ENCODE measurements at places on chromosomes 11 and 22.

GRCh38 chr22:31569126-31569525 lies 72.8 kb downstream of the SFI1 start:
- no peak for DNase-seq

GRCh38 chr11:24949406-24949805 lies 452.6 kb downstream of the LUZP2 start:
- DNase-seq = no peak

DNA sequence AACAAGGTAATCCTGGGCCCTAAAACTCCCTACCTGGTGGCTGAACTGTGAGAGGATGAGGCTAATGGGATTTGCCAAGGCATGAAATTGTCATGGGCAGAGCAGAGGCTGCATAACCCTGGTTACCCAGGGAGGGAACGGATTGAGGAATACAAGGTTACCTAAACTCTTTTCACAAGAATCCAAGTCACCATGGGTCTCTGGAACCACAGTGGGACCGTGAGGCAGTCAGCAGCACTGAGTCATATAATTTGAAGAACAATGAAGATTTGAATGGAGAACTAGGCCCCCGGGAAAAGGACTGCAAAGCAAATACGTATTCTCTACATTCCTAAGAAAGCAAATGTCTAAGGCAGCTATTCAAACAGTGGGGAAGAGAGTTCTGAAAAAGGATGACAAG lies 19.8 kb downstream of the CAT start:
- DNase-seq = no peak

DNA sequence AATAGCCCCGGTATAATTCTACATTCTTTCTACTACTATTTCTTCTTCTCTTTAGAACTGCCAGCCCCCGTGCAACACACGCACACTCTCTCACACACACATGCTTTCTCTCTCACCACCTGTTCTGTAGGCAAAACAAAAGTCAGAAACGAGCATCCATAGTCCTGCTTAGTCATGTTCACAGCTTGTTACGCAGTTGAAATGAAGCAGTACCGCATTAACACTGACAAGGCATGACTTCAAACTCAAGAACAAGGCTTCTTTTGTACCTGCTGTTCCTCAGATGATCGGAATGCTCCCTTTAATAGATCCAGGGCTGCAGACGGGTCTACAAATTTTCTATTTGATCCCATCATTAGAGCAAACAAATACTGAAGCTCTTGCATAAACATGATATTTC lies 42.2 kb downstream of the USP28 start:
- no peak for DNase-seq

DNA sequence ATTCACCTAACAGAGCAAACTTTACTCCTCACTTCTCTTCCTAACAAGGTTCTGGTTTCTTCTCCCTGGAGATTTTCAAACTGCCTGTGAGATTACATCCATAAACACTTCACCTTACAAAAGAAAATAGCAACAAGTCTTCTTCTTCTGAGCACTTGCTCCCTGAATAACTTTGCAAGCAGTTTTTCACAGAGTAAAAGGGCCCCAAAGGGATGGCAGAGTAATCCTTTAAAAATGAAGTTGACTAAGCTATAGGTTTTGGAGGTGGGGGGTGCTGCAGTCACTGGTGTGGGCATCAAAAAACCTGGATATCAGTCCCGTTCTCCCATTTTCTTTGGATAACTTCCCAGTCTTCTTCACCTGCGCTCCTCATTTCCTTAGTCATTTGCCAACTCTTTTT lies 484.9 kb downstream of the MIAT start:
- DNase-seq = no peak

- DNase-seq = no peak
Measured at GRCh38 chr22:30492144-30492543, 13.4 kb downstream of the SEC14L4 start.

DNA sequence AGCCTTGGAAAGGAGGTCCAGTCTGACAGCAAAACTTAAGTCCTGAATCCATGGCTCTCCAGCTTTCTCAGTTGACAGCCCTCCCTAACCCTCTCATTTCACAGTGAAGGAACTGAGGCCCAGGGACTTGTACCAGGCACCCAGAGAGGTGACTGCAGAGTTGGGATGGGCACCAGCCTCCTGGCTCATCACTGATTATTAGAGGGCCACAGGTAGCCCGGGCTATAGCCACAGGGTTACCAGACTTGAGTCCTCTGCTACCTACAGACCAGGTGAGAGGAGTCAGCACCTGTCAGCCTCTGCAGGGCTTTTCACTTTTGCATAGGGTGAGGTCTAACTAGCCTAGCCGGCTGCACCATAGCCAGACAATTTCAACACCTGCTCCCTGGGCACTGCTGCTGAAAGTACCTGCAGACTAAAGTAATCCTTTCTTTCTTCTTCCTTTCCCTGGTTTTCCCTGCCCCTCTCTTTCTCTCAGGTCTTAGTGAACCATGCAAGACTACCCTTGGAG lies 37.6 kb downstream of the SYT13 start:
- no peak for DNase-seq

- no peak for DNase-seq
Measured at GRCh38 chr11:68677432-68677831, 6.9 kb upstream of the GAL start.

- DNase-seq = no peak
Measured at GRCh38 chr11:11454671-11455223, 101.7 kb upstream of the CSNK2A3 start.

GRCh38 chr22:27514601-27515523 lies 286.7 kb downstream of the MN1 start:
- no peak for DNase-seq

DNA sequence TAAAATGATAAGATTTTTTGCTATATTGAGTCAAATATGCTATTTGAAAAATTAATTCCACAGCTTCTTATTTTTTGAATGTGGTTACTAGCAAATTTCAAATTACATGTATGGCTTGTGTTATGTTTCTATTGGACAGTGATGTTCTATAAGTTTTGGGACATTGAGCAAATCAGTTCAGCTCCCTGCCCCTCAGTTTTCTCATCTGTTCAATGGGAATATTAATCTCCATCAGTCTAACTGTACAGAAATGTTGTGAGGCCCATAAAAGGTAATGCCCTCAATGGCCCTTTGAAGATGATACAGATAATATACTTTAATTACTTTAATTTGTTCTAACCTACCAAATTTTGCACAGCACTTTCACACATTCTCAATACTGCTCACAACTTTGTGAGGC lies 15.2 kb downstream of the WT1 start:
- DNase-seq = no peak

GRCh38 chr11:14932447-14932846 lies 39.7 kb downstream of the CALCA start:
- DNase-seq = no peak
